ENCODE measurements at places on chromosomes 3 and 15.

DNA sequence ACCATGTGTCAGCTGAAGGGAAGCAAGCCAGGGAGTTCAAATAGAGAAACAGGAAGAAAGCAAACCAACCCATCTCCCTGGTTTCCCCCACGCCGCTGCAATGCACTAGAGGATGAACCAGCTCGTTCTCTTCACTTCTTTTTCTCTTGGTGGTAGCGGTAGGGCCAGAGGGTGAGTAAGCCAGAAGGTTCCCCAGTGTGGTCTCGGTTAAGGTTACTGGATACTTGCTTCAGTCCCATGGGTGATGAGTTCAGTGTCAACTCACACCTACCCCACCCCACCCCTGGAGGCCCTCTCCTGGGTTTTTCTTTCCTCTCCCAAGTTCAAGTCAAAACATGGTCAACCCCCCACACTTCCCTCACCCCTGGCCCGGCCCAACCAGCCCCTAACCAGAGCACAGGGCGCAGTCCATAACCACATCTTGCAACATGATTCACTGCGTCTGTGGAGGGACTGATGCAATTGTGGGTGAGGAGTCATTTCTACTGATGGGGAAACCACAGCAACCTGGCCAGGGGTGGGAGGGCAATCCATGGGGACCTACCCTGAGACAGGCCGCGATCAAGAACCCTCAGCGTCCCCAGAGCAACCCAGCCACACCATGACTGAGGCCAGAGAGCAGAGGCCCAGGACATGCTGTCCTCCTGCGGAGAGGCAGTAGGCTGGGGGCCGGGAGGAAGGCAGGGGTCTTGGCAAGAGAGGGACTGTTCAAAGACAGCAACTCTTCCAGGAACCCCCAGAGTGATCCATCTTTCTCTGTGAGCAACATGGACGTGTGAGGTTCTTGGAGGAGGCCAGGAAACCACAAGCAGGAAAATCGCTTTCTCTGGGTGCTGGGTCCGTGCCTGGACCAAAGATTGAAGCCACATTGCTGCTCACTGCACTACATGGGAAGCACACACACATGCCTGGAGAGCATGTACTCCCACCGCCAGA is 276.6 kb downstream of the UACA start:
- no peak for DNase-seq

GRCh38 chr3:179234199-179234598 is 16.7 kb downstream of the KCNMB3 start:
- DNase-seq, result no peak

DNA sequence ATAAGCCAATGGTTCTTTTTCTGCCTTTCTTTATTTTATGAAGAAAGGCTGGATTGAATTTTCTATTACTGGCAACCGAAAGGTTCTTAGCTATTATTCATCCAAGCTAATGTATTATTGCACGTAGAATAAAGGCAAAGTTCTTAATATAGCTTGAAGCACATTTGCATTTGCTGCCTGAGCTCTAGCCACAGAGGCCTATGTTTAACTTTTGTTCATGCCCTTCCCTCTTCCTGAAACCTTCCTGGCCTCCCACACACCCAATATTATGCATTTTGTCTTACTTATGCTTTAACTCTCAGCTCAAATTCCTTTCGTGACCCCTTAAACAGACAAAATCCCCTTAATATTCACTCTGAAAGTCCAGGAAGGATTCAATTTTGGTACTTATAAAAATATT is 71.0 kb upstream of the ZNF280D start:
- DNase-seq, result no peak

- DNase-seq, result no peak
These were observed 1.1 kb downstream of the RPS17 start for GRCh38 chr15:82538961-82539690.

GRCh38 chr3:135834465-135834864 is 131.1 kb upstream of the PPP2R3A start:
- DNase-seq, result no peak

- DNase-seq, result no peak
These were observed 12.9 kb downstream of the ISL2 start for GRCh38 chr15:76349301-76350070.

DNA sequence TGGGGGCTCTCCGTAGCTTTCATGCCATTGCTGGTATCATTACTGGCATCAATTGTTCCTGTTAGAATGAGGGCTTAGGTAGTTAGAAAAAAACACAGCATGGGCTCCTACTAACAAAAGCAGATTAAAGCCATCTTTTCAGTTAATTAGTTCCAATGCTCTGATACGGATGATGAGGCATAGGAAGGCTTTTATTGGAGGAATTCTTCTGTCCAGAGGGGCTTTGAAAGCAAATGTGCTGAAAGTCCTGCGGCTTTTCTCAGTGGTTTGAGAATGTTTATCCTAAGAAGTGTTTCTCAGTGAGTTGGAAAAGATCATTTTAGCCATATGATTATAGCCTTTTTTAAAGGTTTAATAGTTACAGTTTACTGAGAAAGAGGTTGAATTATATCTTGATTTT is 198.5 kb downstream of the THSD4 start:
- no peak for DNase-seq

Data from CD4-positive, CD25-positive, alpha-beta regulatory T cell (primary cell).